Activated CD4-positive, alpha-beta T cell treated with anti-CD3 and anti-CD28 coated beads, Interleukin-2, amount 50 U/mL, for 48 hours (primary cell): ENCODE measurements at places on chromosomes 5 and 9.
A peak's percentile ranks its signal among the peaks of the same experiment; 100 is the strongest.

DNA sequence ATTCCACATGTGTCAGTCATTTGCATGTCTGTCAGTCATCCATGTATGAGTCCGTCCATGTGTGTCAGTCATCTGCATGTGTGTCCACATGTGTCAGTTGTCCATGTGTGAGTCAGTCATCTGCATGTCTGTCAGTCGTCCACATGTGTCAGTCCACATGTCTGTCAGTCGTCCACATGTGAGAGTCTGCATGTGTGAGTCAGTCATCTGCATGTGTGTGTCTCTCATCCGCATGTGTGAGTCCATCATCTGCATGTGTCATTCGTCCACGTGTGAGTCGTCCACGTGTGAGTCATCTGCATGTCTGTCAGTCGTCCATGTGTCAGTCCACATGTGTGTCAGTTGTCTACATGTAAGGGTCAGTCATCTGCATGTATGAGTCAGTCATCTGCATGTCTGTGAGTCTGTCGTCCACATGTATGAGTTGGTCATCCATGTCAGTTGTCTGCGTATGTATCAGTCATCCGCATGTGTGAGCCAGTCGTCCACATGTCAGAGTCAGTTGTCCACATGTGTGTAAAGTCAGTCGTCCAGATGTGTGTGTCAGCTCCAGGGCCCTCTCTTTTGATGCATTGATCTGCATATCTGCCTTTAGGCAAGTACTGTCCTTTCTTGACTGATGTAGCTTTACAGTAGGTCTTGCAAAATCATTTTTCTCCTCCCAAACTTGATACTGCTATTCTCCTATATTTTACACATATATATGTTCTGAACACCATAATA lies 72.5 kb upstream of the CACNA1B start:
- DNase-seq = no peak

GRCh38 chr9:114078021-114078780 lies at the start of gene AMBP:
TSS of gene AMBP (minus strand) at chr9:114078300. CDS start at chr9:114078209, 91 bp downstream.
- DNase-seq = no peak

DNA sequence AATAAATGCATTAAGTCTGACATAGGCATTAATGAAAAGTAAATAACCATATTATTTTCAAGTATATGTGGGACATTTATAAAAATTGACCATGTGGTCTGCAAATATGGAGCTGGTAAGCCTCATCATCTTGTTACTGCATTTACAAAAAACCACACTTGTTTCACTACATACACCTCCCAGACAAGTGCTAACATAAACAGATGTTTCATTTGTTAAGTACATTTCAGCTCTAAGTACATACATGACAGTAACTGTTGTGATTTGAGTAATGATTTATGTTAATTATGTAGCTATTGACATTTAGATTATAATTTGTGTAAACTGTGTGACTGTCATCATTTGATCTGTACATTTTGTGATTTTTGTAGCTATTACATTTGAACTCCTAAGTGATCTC lies 13.9 kb downstream of the IDNK start:
- DNase-seq = no peak

DNA sequence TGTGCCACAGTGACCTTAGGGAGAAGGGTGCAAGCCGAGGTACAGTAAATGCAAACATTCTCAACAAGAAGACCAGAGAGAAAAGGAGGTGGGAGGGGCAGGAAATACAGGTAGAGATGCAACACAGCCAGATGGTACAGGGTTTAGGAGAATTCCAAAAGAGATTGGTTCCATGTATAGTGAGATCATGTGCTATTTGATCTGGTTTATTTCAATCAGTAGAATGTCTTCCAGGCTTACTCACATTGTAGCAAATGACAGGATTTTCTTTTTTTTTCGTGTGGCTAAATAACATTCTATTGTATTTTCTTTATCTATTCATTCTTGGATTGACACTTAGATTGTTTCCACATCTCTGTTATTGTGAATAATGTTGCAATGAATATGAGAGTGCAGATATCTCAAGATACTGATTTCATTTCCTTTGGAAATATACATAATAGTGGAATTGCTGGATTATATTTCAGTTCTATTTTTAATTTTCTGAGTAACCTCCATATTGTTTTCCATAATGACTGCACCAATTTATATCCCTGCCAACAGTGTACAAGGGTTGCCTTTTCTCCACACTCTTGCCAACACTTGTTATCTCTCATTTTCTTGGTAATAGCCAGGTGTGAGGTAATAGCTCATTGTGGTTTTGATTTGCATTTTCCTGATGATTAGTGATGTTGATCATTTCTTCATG lies 107.8 kb upstream of the GAS1 start:
- DNase-seq = no peak

DNA sequence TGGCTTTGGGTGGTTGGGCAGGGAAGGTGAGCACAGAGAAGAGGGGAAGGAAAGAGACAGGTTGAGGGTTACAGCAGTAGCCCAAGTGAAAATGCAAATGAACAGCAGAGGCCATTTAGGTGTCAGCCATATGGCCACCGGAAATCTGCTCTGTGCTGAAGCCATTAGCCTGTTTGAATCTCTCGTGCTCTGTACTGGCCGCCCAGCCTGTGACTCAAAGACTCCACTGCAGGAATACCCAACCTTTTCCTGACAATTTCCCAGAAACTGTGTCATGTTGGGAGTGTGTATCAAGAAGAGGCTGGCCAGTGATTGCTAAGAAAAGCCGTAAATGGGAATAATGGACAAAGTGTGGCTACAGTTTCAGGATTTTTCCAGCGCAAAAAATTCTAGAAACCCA lies 35.9 kb upstream of the RAI14 start:
- DNase-seq = no peak

DNA sequence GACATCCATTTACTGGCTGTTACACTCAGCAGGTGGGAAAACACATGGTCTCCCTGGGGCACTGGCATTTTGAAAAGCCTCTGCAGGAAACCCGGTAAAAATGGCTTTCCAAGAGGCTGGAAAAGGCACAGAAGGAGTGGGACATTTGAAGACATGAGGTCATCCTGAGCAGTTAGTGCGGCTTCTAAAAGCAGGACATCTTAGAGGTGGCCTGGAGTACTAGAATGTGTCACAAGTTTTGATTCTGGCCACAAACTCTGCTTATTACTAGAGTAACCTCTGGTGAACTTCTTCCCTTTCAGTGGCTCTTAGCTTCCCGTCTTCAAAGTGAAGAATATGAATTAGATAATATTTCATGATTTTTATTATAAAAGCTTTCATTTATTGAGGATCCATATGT lies 423.0 kb upstream of the BRINP1 start:
- no peak for DNase-seq

- DNase-seq = peak; percentile 23
Measured at GRCh38 chr5:14144586-14145434, 1.7 kb downstream of the TRIO start.

GRCh38 chr9:123967323-123967722 lies 37.4 kb upstream of the DENND1A start:
- no peak for DNase-seq

DNA sequence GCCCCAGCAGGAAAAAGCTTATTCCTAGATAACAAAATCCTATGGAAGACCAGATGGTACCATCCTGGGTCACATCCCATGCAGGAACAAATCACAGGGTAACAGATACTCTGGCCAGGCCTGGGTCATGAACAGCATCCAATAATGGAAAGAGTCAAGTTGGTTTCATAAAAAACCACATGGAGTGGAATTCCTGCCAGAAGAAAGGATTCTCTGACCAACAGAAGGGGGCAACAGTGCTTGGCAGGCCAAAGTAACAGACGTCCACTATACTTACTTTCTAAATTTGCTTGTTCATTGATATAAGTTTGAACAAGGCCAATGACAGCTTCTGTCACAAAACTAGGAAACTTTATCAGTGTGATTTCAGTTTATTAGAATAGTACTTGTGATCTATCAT lies 273.5 kb downstream of the ARRDC3 start:
- no peak for DNase-seq

DNA sequence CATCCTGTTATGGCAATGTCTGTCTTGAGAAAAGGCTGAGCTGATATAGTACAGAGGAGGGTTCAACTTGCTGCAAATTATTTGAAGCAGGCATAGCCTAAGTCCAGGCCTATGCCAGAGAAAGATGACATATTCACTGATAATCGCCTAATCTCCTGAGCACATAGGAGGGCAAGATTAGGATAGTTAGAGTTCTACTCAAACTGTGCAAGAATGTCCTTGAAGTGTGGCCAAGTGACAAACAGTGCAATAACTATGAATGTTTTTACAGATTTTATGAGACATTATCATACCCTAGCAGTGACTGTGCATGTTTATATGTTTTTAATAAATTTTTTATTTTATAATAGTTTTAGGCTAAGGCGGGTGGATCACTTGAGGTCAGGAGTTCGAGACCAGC lies 96.2 kb downstream of the TSSK1B start:
- no peak for DNase-seq

GRCh38 chr9:132910376-132910775 lies 31.7 kb downstream of the SPACA9 start:
- no peak for DNase-seq

DNA sequence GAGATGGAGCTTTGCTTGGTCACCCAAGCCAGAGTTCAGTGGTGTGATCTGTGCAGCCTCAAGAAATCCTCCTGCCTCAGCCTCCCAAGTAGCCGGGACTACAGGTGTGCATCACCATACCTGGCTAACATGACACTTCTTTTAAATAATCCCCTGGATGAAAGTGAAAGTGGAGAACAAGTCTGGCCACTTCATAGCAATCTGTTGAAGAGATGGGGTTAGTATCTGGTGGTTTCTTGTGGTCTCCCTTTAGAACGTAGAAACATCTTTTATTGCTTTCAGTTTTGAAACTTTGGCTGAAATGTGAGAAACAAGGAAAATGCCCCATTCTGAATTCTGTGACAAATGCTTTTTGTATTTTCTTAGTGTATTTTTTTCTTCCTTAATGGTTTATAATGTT lies 452.5 kb upstream of the RIOK2 start:
- DNase-seq = no peak
